Right ventricle myocardium superior (tissue), 1 donor: ENCODE measurements at places on chromosomes 4 and X. TPM values are rescaled to one million over a fixed set of nuclear protein-coding genes. Genes with fewer than 3 reads are reported as not detected.

DNA sequence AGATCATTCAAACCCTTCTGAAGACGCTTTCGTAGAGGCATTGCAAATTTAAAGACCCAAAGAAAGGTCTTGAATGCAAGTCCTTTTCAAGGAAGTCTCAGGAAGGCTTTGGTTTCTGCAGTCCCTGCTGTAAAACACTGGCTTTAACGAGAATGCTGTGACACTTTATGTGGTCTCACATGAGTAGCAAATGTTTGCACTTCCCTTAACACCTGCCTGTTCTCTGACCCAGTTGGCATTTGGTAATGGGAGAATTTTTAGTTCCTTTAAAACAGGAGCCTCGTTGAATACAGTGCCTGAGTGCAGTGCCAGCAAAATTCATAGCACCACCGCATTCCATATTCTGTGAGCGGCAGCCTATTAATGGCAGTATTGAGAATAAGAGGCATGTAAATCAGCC lies 330.5 kb upstream of the PRKX start:
- no peak for DNase-seq

GRCh38 chr4:95129031-95129430 lies 371.3 kb downstream of the BMPR1B start:
- no peak for DNase-seq

GRCh38 chr4:183553601-183554345 lies 48.9 kb downstream of the ING2 start:
- no peak for DNase-seq

CLTRN gene
- 0.94 TPM for total RNA-seq

TEX28 gene
- total RNA-seq: not detected

GRCh38 chrX:107716118-107716684 lies 59.4 kb downstream of the TSC22D3 start:
- DNase-seq: peak; percentile 45

GRCh38 chr4:82084747-82085146 lies 289.0 kb downstream of the HNRNPD start:
- no peak for DNase-seq

DNA sequence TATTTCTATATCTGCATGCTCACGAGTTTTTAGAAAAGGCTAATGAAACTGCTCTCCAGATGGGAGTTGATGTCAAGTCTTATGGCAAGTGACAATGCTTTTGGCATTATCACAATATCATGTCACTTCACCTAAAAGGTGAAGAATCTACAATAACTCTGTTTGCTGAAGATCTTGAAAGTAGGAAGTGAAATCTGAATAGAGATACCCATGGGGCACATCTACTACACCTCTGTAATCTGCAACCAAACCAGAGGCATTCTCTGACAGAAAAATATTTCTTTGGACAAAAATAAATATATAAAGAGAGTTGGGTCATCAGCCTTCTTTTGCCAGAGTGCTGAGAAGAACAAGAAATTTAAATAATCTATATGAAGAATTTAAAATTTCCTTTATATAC lies 3.9 kb upstream of the VAMP7 start:
- no peak for DNase-seq

RTL3 gene
- total RNA-seq: 0.08 TPM
